ENCODE measurements at places on chromosomes 16 and 17.

DNA sequence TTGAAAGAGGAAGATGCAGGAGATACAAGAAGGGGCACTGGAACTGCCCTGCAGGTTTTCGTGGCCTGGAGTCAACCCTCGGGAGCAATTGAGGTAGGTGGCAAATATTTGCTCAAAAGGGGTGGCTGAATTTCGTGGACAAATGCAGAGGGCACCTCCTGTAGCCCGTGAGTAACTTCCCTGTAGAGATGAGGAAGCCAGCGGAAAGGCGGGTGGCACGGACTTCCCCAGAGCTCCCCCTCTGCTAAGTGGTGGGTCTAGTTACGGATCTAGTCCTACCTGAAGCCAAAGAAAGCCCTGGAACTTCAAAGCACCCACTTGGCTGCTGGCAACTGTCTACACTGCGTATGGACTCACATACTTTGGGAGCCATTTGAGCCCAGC is 1.0 kb upstream of the ATP2C2 start:
- no peak for DNase-seq

GRCh38 chr16:78215222-78215621 is 115.8 kb downstream of the WWOX start:
- DNase-seq, result no peak

DNA sequence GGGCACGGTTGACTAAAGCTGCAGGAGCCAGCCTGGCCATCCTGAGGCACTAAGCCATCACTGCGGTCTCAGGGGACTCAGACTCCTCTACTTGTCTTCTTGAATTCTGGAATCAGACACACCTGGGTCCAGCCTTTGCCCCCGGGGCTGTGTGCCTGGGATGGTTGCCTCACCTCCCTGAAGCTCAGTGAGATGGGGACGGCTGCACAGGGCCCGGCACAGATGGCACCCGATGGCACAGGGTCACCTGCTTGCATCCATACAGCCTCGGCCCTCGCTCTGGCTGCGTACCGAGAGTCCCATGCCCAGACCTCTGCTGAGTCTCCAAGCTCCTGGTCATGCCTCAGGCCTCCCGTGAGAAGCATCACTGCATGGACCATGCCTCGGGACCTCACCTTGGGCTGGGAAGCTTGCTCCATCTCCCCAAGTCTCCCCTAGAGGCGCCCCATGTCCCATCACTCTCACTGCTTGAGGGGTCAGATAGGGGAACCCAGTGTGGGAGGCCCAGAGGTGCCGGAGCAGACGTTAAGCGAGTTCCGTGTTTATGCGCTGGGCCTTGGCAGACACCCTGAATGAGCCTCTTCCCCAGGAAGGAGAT is 316.3 kb downstream of the SEC14L1 start:
- no peak for DNase-seq

DNA sequence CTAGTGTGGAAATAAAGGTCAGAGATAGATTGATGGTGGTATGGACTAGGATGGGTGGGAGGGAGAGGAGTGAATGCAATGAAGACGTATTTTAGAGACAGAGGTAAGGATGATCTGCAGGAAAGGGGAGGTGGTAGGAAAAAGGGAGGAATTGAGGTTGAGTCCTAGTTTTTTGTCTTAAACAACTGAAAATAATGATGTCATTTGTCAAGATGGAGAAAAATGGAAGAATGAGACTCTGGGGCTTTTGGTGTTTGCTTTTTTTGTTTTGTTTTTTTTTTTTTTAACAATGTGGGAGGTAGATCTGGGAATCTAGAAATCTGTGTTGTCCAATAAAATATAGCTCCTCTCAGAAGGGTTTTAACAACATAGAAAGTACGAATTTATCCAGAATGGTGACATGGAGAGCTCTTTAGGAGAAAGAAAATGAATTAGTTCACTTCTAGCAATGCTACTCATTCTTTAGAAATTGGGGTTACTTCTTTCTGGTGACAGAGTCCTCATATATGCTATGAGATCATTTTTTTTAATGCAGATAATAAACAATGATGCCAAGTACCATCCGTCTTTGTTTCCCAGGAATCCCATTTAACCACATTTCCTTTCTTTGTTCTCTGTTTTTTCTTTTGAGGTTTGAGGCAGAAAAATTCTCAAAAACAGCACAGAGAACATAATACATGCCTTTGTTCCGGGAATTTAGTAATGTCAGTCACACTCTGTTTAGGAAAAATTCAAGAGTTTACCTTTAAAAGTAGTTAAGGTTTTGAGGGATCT is 225.3 kb upstream of the COX10 start:
- no peak for DNase-seq

GRCh38 chr17:35017021-35017420 is 36.7 kb downstream of the LIG3 start:
- no peak for DNase-seq

DNA sequence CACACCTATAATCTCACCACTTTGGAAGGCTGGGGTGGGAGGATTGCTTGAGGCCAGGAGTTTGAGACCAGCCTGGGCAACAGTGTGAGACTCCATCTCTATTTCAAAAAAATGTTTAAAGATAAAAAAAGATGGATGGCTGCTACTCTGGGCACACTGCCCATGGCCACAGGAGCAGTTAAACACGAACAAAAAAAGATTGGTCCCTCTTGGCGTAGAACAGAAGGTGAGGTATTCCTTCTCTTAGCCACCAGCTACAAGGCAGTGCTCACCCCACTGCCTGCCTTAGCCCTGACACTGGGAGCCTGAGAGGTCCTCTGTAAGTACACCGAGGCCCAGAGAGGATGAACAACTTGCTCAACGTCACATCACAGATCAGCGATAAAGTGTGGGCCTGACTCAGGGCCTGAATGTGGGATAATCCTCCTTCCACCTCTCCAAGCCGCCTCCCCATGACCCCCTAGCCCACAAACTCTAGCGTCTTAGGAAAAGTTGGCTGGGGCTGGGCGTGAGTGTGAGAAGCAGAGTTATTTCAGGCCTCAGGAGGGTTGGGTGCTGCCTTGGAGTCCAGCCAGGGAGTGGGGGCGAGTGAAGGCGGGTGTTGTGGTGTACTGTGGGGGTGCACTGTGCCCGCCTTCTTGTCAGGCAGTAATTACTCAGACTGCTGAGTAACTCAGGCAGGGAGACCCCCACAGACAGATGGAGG is 2.3 kb upstream of the DPH1 start:
- DNase-seq, result no peak

- no peak for DNase-seq
Measured at GRCh38 chr17:40515011-40515410, 13.6 kb upstream of the TNS4 start.

GRCh38 chr16:65124596-65124995 is 2.7 kb upstream of the CDH11 start:
- DNase-seq, result no peak

DNA sequence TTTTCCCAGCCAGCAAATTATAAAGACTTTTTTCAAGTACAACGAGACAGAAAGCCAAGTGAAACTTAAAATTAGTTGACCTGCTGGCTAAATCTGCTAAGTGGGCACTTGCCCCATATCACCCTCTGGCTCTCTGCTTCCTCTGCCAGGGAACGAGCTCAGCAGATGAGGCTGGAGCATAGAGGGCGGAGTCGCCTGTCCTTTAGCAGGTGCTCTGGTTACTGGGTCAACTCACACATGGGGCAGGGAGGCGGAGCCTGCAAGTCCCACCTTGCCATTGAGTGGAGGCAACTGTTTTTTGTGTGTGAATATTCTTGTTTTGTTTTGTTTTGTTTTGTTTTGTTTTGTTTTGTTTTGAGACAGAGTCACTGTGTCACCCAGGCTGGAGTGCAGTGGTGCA is 62.5 kb downstream of the EMP2 start:
- no peak for DNase-seq

DNA sequence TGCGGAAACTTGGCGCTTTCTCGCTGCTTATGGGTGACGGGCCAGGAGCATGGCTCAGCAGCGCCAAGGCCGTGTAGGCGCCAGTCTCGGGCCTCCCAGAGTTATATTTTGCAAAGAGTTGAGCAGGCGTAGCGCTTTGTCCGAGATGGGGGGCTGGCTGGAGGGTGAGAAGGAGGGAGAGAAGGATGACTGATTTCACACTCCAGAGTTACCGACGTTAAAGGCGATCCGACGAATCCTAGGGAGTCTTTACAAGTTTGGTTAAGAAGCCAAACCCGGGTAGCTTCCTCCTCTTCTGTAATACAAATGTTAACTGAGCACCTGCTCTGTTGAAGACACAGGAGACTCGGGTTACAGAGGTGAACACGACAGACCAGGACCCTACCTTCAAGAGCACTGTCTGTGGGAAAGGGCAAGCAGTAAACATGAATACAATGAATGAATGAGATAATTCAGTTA is 782 bp downstream of the POLR2A start:
- DNase-seq, result no peak

DNA sequence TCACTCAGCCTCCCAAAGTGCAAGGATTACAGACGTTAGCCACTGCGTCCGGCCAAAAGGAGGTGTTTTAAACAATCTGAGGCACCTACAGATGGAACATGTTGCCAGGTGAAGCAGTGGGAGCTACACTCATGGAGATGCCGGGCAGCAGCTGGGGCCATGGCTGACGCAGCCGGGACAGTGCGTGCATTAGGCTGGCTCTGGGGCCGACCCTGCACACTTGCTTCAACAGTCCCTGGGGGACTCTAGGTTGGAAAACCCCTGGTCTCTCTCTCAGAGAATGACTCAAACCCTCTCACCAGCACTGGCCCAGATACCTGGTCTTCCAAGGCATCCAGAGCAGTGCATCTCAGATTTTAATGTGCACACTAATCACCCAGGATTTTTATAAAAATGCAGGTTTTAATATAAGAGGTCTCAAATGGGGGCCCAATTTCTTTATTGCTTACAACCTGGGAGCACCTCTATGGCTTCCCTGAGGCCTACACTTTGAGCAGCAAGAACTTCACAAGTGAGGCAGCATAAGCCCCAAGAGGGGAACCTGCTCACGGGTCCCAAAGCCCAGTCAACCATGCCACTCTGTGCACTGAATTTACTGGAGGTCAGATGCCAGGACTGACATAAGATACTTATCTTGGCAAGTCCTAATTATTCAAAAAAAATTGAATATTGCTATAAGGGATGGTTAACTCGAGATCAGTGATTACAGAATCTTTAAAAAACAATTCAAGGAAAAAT is 70.8 kb upstream of the TRAP1 start:
- DNase-seq, result no peak

DNA sequence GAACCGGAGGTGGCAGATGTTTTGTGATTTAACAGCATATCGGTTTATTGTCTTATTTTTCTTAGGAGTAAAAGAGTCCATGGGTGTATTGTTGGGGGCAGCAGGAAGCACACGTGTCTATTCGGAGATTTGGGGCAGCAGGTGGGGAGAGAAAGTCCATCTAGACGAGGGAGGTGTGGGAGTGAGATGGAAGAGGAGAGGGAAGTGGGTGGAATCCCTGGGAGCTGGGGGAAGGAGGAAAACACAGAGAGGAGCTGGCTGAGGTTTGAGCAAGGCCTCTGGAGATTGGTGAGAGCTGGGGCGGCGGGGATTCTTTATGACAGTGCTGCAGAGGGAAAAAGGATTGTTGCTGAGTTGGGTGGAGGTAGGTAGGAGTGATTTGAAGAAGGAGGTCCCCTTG is 72.1 kb downstream of the PRKCB start:
- DNase-seq, result no peak

- no peak for DNase-seq
Measured at GRCh38 chr17:76307299-76307965, 644 bp downstream of the QRICH2 start.
